Activated CD4-positive, alpha-beta memory T cell treated with anti-CD3 and anti-CD28 coated beads for 36 hours (primary cell): ENCODE measurements at places on chromosomes 12 and 14. TPM values are rescaled to one million over a fixed set of nuclear protein-coding genes. Genes with fewer than 3 reads are reported as not detected.

The MAP1LC3B2 gene
- total RNA-seq, result 0.78 TPM

The WIF1 gene
- total RNA-seq, result not detected

The ACSM4 gene
- total RNA-seq, result not detected

The RNFT2 gene
- total RNA-seq, result 15.9 TPM

The AICDA gene
- total RNA-seq, result not detected
